IMR-90 (cell line): ENCODE measurements at places on chromosomes 6 and 20.
A peak's percentile ranks its signal among the peaks of the same experiment; 100 is the strongest.

DNA sequence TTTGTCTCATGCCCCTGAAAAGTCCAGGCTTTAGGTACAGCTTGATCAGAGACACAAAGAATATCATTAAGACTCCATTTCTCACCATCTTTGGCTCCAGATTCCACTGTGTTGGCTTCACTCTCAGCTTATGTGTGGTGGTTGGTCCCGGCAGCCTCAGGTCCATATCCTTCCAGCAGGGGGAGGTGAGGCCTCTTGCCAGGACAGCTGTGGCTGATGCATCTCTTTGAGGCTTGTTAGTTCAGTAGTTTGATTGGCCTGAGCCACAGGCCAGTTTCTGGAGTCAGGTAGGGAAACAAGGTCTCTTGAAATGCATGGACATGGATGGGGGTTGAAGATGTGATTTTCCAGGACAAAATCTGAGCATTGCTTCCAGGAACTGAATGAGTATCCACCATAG is 62.4 kb downstream of the JAG1 start:
- peak; percentile 66 for DNase-seq

- DNase-seq: no peak
Observed at GRCh38 chr20:63733117-63733516, 3.3 kb upstream of the LIME1 start.

DNA sequence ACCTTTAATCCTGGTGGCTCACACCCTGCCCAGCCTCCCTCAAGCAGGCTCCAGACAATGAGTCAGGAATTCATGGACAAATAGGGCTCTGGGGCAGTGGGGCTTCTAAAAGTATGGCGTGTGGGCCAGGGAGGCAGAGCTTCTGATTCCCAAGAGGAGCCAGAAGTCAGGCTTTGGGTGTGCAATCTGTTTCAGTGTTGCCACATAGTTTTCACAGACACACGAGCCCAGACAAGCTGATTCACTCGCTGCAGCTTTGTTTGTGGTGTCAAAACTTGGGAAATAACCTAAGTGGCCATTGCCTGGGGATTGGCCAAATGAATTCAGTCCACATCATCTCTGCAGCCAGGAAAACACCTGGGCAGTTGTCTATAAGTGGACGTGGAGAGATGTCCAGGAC is 9.2 kb downstream of the PEDS1 start:
- peak; percentile 99 for DNase-seq

- DNase-seq: no peak
Observed at GRCh38 chr6:52076791-52077179, 10.6 kb downstream of the PKHD1 start.

DNA sequence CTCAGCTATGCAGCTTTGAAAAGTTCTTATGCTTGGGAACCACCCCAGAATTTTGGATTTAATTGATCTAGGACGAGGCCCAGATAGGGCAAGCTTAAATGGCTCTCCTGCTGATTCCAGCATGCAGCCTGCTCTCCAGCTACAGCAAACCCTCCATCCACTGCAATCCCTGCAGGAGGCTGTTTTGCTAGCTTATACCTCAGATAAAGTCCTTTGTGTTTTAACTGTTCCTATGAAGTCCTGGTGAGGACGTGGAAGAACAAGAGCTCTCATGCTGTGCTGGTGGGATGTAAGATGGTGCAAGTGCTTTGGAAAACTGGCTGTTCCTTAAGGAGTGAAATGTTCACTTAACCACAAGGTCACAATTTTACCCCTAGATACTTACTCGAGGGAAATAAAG is 25.5 kb upstream of the NXT1 start:
- no peak for DNase-seq

DNA sequence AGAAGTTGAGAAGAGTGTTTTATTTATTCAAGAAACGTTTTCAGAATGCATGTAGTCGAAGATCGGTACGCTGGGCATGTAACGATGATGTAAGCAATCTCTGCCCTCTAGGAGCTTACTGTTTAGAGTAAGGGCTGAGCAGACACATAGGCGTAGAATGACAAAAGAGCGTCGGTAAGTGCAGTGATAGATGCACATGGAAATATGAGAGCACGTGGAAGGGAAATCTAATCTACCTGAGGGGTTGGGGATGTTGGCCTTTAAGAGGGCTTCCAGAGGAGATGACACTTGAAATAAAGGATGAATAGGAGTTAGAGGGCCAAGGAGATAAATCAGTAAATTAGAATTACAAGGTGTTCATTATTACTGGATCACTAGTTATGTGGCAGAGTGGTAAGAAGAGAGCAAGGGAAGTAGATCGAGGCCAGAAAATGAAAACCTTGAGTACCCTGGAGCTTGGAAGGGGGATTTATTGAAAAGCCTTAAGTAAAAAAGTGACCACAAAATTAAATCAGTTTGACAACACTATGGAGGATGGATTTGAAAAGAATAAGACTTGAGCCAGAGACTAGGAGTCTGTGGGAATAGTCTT is 782 bp downstream of the TRMT11 start:
- peak; percentile 35 for DNase-seq

- DNase-seq: peak; percentile 64
Observed at GRCh38 chr20:36866681-36867495, 9.1 kb upstream of the TLDC2 start.

DNA sequence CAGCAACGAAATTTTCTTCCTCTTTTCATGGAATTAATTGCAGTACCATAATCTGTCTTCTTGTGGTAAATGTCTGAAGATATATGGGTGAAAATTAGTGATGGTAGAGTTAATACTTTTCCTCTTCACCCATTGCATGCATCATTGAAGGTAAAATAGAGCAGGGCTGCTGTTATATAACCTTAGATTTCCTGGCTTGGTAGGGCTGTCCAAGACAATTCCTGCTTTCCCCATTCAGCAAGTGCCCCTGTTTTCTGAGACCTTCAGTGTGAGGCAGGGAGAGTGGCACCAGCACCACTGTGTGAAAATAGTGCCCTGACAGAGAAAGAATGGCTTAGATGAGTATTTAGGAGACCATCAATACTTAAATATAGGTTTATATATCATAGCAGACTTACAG is 202.0 kb downstream of the ZFAND3 start:
- no peak for DNase-seq

DNA sequence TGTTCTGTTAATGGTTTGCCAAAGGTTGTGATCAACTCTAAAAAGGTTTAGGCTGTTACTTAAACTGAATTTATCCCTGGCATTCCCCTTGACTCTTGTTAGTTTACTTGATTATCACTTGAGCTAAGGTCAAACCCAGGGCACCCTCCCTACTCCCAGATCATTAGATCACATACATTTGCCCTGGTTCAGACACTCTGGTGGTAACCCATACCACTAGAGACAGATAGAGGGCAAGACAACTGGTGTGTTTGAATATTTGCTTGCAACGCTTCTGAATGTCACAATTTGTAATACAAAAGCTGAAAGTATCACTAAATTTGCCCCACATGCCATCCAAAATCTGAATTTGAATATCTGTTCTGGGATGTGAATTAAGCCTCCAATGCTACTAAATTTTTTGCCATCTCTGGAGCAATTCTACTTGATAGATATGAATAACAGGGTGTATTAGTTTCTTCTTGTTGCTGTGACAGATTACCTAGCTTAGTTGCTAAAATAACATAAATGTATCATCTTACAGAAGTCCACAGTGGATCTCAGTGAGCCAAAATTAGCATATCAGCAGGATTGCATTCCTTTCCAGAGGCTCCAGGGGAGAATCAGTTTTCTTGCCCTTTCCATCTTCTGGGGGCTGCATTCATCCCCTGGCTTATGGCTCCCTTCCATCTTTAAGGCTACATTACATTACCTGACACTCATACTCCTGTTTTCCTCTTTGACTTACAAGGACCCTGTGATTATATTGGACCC is 45.4 kb downstream of the FIG4 start:
- peak; percentile 28 for DNase-seq

DNA sequence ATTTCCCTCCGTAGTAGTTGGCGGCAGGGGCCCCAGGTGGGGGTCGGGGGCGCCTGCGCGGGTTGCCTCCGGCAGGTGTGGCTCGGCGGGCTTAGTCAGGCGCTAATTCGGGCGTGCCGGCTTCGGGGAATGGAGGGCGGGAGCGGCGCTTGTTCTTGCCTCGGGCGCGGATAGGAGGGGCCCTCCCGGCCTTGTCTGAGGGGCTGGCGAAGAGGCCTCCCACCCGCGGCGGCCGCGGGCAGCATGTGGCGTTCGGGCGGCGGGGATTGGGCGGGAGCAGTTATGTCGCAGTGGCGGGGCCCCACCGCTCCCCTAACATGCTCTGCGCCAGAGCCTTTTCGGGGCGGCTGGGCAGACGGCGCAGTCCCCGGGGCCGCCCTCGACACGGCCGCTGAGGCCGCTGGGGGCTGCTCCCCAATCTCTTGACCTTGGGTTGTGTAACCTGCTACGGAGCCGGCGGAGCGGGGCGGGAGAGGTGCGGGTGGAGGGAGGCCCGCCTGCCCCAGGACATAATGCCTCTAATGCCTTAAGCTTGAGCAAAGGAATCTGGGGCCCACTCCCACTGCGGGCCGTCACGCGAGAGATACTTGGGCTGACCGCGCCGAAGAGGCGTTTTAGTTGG is 1.1 kb downstream of the AMD1 start:
- no peak for DNase-seq

DNA sequence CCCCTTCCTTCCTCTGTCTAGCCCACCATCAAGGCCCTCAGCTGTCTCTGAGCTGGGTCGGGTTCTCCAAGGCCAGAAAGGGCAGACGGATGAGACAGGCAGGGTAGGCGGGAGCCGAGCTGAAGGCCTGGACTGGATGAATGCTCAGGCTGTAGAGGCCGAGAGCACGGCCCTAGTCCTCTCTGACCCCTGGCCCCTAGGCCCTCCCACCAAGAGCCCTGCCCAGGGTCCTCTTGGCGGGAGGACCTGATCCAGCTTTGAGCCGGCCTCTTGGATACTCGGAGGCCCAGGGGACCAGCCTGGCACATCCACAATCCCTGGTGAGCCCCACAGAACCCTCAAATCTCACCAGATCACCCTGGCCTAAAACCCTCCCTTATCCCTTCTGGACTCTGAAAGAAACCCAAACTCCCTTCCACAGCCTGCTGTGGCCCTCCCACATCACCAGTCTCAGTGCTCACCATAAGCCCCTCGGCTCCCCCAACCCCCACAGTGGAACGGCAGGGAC is 8.2 kb downstream of the ADISSP start:
- no peak for DNase-seq

DNA sequence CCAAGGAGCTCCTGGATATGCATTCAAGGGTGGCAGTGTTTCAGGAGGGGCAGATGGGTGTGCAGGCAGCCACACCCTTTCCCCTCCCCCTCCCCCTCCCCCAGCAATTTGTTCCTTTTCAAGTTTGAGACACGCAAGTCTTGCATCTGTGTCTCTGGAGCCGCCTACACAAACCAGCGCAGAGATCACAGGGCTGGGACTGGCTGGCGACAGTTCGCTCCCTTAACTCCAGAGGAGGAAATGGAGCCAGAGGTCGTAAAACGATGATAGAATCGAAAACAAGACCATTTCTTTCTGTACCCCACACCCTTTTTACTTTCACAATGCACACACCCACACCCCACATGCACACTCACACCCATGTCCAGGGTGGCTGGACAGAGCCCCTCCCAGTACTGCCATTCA is 163.1 kb downstream of the LY86 start:
- DNase-seq: no peak

DNA sequence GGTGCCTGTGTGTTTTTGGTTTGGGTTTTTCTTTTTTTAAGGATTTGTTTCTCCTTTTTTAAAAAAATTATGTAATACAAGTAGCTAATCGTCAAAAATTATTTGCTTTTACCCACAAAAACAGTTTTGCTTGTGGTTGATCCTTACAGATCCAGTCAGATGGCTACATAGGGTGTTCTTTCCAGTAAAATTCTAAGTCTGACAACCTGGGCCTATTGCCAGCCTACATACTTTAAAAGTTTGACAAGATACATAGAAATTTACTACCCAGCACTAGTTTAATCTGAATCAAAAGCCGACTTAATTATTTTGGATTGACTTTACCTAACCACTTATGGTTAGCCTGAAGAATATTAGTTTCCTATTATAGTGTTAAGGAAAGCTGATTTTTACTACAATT is 2.1 kb upstream of the SOX4 start:
- no peak for DNase-seq

DNA sequence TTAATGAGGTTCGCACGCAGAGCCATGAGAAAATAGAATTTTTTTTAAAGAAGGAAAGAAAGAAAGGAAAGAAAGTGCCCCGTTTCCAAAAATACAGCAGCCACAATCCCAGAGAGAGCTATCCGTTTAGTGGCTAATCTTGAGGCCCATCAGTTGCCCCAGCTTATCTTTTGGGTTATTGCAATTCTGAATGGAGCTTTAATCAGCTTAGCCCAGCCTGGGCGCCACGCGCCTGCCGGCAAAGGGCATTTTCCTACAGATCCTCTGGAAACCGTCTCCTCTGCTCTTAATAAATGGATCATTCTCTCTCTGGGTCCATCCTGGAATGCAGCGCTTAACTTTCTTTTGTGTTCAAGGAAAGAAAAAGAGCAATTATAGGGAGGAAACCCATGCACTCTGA is 413.3 kb downstream of the MAFB start:
- no peak for DNase-seq

GRCh38 chr6:48525849-48526248 is 414.9 kb upstream of the PTCHD4 start:
- no peak for DNase-seq

DNA sequence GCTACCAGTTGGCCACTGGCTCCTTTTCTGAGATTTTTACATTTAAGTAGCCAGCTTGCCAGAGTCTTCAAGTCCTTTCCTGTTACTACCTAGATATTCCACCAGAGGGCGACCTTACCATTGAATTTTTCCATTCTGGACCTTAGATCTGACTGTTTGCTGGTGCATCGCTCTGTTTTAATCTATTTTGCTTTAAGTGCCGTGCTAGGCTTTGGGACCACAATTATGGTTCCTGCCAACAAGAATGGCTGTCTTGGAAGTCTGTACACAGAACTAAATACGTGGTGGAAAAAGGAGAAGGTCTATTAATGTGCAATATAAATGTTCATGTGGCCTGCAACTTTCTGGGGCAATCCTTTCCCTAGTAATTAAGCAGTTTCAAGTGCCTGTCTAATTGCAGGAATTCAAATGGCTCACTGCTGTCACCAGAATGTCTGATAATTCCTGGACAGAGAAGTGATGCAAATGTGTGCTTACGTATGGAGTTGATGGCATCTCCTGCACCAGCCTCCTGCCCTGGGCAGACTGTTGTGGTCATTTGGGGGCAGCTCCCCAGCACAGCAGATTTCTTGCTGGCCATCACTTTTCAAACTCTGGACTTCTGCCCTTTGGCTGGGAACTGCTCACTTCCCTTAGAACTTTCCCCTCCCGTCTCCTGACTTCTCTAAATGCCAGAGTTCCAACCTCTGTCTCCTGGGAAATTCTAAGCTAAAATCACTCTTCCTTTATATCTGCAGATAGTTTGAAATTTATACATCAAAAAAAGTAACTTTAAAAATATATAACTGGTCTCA is 5.6 kb upstream of the HLA-DOA start:
- DNase-seq: peak; percentile 86

- DNase-seq: peak; percentile 11
Observed at GRCh38 chr6:43636308-43636659, 644 bp downstream of the MAD2L1BP start.

GRCh38 chr6:161235776-161236633 is 37.9 kb downstream of the AGPAT4 start:
- no peak for DNase-seq

- no peak for DNase-seq
Observed at GRCh38 chr6:130296854-130297253, 69.0 kb upstream of the TMEM200A start.
